ENCODE measurements at places on chromosomes 16 and 17. TPM values are rescaled to one million over a fixed set of nuclear protein-coding genes. Genes with fewer than 3 reads are reported as not detected.

DNA sequence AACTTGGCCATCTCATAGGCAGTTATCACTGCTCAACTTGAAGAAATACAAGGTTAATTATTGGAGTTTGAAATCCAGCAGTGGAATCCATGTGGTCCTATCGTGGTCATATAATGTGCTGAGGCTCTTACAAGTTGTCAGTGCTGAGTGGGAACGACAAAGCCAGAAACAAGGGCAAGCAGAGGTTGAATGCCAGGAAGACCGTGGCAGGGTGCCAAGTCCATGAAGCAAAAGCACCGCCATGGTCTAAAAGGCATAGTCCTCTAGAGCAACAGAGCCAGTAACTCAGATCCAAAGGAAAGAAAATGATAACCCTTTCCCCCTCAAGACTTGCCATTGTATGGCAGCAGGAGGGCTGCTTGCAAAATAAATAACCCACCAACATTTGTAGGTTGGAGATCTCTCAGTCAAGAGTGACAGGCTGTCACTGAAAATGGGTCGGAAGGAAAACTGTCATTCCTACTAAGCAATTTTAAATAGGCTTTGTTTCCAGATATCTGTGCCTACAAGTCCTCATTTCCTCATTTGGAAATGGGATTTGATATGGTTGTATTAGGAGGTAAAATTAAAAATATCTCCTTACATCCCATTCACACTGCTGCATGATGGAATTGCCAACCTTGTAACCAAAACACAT, 36.4 kb upstream of the HSBP1 start:
- H3K4me1 ChIP-seq = peaks cover 5% of the 10 kb centered on the region
- H3K36me3 ChIP-seq = no peaks in the 10 kb centered on the region
- H3K27ac ChIP-seq = no peak overlapping the region
- H3K27me3 ChIP-seq = peaks cover 21% of the 10 kb centered on the region
- H3K4me3 ChIP-seq = no peak overlapping the region

The HS3ST6 gene
- total RNA-seq = not detected

The ZNF286A gene
- 20.4 TPM for total RNA-seq

DNA sequence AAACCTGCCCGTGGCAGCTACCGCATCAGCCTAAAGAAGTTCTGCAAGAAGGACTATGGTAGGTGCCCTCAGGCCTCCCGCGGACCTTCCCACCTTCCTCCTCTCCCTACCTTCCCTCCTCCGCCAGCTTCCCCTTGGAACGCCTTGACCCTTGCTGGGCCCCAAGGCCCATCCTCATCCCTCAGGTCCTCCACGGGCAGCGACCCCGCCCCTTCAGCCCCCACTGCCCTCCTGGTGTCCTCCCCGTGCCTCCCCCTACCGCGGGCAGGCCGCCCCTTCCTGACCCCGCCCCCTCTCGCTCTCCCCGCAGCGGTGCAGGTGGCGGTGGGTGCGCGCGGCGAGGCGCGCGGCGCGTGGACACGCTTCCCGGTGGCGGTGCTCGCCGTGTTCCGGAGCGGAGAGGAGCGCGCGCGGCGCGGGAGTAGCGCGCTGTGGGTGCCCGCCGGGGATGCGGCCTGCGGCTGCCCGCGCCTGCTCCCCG, 1.4 kb upstream of the TBC1D24 start:
- DNase-seq = no peak
- H3K36me3 ChIP-seq = no peaks in the 10 kb centered on the region
- peaks cover 22% of the 10 kb centered on the region for H3K27me3 ChIP-seq
- H3K4me3 ChIP-seq = peak overlapping the region; percentile 71
- peaks cover 21% of the 10 kb centered on the region for H3K4me1 ChIP-seq

Data from activated T-cell treated with anti-CD3 and anti-CD28 coated beads, Interleukin-2, amount 50 U/mL, for 72 hours (primary cell).